Choroid plexus epithelial cell (primary cell): ENCODE measurements at places on chromosomes 2 and 18.

- no peak for DNase-seq
Observed at GRCh38 chr2:160289126-160289525, 89.1 kb upstream of the ITGB6 start.

DNA sequence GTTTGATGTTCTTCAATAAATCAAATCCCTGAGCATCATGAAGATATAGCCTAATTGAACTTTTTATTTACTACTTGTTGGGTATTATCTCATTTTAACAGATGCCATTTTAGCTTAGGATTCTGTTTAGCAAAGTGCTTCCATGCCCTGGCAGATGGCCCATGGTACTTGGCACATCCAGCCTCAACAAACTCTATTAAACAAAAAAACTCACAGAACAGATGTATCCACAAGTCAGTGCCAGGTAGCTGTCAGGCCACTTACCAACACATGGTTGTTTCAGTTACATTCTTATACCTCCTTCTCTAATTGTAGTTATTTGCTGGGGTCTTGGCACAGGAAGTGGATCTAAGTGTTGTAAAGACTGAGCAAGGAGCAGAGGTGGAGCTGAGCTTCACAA lies 29.6 kb downstream of the GAD1 start:
- DNase-seq, result no peak

DNA sequence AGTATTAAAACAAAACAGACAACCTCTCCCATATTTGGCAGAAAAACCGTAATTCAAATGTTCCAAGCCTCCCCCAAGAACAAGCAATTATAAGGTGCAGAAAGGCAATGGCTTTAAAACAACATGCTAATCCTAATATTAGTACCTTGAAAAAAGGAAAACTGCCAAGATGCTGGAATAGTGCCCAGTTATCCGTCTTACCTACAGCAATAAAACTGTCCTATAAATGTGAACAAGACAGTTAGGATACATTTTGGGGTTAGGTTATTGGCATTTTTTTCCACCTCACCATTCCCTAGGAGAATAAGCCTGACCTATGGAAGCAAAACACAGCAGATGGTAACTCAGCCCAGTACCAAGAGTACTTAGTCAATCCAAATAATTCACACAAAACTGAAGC lies 83.2 kb downstream of the TCF4 start:
- no peak for DNase-seq

DNA sequence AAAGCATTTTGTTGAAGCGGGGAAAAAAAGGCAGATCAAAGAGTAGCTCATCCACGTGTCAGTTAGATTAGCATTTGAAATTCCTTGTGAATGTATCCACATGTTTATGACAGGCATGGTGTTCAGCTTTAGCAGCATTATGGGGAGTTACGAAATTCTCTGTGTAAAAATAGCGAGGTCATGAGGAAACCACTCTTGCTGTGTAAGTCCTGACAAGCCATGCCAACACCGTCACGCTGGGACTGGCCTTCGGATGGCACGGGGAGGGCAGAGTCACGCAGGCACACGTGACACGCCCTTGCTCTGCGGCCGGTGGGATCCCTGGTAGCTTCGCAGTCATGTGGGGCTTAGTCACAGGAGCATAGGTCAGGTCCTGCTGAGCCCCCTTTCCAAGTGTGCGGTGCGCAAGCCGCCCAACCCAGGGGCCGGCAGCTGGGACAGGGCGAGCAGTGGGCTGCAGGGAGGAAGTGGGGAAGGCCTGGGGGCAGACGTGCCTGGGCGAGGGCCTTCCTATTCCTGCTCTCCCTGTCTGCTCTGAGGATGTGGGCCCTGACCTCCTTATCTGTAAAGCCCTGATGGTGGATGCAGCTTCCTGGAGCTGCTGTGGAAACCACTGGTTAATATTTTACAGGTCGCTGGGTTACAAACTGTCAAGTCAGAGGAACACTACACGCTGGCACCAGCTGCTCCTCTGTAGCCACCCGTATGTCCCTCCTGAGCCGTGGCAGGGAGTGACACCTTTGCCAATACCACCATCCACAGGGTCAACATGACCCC lies 18.0 kb downstream of the MBP start:
- peak; percentile 98 for DNase-seq

DNA sequence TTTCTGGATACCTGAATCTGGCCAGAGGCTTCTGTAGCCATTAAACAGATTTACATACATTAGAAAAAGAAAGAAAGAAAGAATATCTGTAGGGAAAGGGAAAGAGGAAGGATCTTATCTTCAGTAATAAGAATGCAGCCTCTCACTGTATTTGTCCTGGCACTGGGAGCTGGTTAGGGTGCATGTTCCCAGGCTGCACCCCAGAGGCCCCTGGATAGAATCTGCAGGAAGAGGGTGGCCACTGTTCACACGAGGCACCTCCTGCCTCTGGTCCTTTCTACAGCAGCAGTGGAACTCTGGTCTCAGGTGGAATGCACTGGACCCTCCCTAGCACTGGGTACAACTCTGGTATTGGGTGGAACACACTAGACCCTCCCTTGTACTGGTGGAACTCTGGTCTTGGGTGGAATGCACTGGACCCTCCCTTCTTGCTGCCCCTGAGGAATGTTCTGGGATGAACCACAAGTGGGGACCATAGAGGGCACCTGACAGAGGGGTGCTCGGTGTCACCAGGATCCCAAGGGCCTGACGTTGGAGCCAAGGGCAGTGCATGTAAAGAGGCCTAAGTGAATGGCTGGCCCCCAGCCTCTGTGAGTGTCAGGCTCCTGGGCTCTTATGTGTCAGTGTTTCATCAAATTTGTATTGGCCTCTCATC lies 27.4 kb upstream of the PXDN start:
- DNase-seq, result no peak

- no peak for DNase-seq
Observed at GRCh38 chr2:60844105-60844504, 37.3 kb upstream of the REL start.

DNA sequence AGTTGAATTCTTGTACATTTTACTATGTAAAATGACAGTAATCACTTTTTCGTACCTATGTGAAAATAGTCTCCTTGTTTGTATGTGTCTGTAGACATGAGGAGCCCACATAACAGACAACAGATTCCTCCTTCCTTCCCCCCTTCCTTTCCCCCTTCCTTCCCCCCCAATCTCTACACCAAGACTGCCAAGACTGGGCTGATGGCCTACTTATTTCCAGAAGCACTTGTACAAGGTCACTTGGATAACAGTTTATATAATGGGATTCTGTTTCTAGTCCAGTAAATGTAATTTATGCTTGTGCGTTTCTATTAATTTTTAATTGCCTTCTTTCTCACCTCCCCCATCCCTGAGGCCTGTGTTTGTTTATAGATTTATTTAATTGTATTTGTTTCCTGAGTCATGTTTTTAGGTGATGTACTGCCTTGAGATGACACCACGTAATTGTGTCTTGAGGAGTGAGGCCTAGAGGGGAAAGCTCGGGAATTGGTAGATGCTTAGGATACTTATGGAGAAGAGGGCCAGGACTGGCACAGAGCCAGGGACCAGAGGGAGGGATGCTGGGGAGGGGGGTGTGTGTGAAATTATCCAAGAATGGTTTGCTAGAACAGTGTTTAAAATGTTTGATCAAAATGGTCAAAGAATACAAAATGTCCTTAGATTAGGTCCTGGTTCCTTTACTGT lies 12.3 kb downstream of the B3GNT2 start:
- no peak for DNase-seq

- DNase-seq, result no peak
Observed at GRCh38 chr2:98761267-98761781, 30.4 kb upstream of the MGAT4A start.

DNA sequence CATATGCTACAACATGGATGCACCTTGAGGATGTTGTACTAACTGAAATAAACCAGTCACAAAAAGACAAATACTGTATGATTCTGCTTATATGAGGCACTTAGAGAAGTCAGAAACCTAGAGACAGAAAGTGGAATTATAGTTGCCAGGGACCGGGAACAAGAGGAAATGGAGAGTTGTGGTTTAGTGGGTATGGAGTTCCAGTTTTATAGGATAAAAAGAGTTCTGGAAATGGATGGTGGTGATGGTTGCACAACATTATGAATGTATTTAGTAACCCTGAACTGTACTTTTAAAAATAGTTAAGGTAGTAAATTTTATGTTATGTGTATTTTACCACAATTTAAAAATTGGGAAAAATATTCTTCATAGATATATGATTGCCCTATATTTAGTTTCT lies 97.7 kb downstream of the DPP4 start:
- DNase-seq, result no peak

- DNase-seq, result no peak
Observed at GRCh38 chr2:221254299-221254698, 317.8 kb downstream of the EPHA4 start.

DNA sequence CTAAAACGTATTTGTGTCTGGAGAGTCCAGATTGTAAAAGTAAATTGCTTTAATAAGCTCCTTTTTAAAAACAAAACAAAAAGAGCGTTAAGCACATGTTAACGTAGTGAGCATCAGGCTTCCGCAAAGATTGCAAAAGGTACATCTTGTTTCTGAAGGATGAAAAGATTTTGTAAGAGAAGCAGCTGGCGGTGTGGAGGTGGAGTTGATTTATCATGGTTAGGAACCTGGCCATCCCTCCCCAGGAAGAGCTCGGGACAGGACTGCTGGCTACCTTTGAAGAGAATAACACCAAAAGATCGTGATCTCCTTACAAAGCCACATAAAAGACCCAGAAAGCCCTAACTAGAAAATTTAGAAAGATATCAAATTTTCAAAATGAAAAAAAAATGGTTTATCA lies 132.2 kb downstream of the DNER start:
- no peak for DNase-seq

GRCh38 chr18:8373486-8373885 lies 235.8 kb upstream of the RAB12 start:
- DNase-seq, result no peak

DNA sequence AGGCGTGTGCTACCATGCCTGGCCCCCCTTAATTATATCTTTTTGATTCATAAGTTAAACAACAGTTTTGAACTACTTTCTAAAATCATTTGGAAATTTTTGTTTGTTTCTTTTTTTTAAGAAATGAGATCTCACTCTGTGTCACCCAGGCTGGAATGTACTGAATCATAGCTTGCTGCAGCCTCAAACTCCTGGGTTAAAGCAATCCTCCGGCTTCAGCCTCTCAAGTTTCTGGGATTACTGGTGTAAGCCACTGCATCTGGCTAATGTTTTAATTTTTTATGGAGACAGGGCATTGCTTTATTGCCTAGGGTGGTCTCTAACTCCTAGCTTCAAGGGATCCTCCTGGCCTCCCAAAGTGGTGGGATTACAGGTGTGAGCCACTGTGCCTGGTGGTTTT lies 71.5 kb downstream of the BABAM2 start:
- DNase-seq, result no peak

GRCh38 chr2:65380255-65380654 lies 52.1 kb downstream of the SPRED2 start:
- DNase-seq, result no peak

- peak; percentile 4 for DNase-seq
Observed at GRCh38 chr18:31206787-31207381, 44.2 kb upstream of the DSC1 start.

- DNase-seq, result no peak
Observed at GRCh38 chr18:22185273-22185672, 15.9 kb downstream of the GATA6 start.

DNA sequence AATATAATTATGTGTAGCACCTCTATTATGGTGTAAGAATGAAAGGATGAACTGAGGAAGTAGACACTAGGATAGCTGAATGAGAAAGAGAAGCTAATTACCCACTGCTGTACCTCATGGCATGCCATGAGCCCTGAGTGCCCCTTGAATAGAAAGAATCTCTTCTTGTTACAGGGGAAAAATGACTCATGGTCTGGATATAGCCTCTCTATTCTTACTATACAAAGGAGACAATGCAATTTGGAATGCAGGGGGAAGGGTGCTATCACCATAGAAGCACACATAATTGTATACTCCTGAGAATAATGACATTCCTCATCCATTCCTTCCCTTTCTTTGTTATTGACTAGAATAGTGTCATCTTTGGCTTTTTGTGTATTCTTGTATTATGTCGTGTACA lies 385.2 kb downstream of the CDH7 start:
- DNase-seq, result peak; percentile 0

GRCh38 chr2:212423089-212423488 lies 115.5 kb downstream of the ERBB4 start:
- no peak for DNase-seq

- DNase-seq, result peak; percentile 69
Observed at GRCh38 chr2:46521215-46521683, 41.9 kb downstream of the TMEM247 start.

GRCh38 chr2:54895730-54896129 lies 154.5 kb downstream of the RTN4 start:
- peak; percentile 72 for DNase-seq

DNA sequence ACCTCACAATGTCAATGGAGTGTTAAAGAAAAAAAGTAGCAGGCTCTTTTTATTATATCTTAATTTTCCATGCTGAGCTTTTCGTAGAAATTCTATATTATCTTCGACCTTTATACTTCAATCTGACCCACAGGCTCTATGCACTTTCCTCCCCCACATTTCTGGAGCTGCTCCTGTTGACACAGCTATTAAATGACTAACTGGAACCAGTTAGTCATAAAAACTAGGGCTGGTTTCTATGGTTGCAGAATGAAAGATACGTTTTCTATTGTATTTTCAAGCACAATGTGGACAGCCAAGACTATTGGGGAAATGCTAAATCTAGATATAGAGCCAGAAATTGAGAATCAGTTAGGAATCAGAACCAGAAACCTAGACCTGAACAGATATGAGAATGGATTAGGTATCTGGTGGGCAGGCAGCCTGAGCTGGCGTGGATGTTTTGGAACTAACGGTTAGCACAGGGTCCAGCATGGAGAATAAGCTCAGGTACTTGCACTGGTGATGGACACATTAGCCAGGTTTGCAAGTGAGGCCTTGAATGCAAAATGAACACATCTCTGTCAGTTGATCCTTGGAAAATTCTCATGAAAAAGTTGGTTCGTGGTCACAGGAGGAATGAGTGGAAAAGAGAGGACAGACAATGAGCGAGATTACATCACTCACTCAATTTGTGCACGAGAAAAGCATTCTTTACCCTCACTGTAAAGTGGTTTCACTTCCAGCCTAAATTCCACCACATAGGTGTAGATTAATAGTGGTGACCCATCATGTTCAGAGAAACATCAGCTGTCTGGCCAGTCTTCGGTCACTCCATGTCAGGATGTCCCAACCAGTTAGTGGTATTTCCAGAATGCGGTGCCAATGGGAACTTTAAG lies 144.6 kb upstream of the EPHA4 start:
- no peak for DNase-seq

GRCh38 chr2:238874330-238875050 lies 26.6 kb downstream of the TWIST2 start:
- DNase-seq, result no peak

- DNase-seq, result peak; percentile 33
Observed at GRCh38 chr2:122451040-122451439, 695.6 kb downstream of the TSN start.

DNA sequence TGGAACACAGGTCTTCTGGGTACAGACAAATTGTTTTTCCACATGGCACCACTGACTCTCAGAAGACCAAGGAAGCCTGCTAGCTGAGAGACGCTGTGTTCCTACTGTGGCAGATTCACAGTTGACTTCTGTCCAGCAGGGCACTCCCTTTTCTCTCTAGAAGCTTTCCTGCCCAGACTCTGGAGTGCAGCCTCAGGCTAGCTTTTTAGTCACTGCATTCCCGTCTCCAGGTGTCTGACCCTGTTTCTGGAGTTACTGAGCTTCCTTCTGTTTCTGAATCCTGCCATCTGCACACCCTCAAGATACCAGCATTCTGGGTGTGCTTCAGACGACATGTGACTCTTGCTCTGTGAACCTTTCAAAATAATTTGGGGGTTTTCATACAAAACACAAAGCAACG lies 125.1 kb downstream of the TMEM200C start:
- DNase-seq, result no peak
